ENCODE measurements at places on chromosomes 2 and 18.

DNA sequence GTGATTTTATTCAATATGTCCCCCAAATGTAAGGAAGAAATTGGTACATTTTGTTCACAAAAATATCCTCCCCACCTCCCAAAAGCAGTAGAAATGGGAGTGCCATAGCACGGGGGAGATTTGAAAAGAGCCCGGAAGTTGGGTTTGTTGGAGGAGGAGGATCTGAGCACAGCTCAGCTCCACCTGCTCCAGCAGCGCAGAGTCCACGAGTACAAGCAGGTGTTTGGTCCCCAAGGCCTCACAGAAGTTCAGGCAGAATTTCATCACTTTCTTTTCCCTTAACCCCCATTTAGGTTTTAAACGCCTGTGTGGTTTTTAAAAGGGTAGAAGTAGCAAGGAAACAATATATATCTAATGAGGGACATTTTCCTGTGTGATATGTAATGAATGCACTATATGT lies 56.0 kb downstream of the TRAPPC12 start:
- DNase-seq = no peak

GRCh38 chr18:24736662-24737330 lies 276.4 kb downstream of the HRH4 start:
- no peak for DNase-seq

DNA sequence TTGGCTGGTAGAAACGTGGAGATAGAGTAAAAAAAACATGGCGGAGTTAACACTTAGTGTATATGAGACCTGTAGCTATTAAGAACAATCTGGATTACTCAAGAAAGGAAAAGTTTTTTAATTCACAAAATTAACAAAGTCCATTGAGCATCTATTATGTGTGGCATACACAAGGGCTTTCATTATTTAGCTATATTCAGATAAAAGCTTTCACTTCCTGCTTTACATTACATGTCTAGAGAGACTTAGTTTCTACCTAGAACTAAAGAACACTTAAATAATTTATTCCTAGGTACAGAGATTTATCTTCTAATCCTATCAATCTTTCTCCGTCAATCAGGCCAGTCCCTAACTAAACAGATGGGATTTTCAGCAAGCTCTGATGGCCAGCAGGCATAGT lies 196.0 kb upstream of the SLC39A10 start:
- DNase-seq = no peak

GRCh38 chr2:107068069-107068916 lies 182.3 kb upstream of the ST6GAL2 start:
- no peak for DNase-seq

DNA sequence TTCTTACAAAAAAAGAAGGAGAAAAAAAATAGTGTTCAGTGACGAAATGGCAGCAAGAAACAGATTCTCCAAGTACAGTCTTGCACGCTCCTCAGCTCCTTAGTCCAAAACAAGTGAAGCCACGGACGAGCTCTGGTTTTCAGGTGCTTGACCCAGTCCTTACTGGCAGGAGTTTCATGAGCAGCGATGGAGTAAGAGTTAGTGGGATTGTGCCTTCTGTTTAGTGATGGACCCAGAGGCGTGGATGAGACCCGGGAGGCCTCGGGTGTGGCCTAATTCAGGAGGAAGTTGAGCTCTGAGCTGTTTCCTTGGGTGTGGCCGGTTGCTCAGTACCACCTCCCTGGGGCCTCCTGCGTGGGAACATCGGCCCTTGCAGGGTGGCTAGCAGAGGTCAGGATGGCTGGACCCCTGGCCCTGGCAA lies 52.0 kb downstream of the KIF5C start:
- no peak for DNase-seq

DNA sequence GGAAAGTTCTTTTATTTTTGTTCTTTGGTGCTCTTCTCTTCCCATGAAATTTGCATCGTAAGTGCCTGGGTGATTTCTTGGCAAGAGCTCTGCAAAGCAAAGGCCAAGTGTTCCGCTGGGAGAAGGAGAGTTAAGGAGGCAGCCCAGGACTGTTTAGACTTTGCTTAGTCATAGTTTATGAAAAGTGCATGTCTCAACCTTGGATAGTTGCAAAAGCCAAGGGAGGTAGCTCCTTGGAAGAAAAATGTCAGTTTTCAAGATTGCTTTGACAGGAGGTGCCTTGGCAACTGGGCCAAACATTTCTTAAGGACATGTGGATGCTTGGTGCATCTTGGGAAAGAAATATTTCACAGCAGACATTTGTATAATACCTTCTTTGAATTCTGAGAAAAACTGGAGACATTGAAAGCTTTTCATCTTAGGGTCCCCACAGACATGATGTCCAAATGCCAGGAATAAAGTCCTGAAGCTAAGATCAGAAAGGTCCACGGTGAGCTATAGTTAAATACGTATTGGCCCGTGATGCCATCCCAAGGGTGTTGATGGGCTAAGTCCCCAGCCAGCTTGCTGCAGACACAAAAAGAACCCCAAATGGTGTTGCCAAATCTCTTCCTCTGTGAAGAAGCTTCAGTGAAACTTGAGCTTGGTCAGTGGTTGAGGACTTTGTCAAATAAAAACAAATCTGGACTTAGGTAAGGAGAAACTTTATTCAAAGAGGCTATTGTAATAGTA lies 96.3 kb upstream of the THUMPD2 start:
- DNase-seq = no peak

- DNase-seq = no peak
These were observed 213.4 kb upstream of the BOD1L2 start for GRCh38 chr18:56933472-56933871.

GRCh38 chr2:241274127-241274526 lies 41.3 kb downstream of the HDLBP start:
- no peak for DNase-seq

GRCh38 chr2:205066081-205066480 lies 520.8 kb downstream of the PARD3B start:
- DNase-seq = no peak

DNA sequence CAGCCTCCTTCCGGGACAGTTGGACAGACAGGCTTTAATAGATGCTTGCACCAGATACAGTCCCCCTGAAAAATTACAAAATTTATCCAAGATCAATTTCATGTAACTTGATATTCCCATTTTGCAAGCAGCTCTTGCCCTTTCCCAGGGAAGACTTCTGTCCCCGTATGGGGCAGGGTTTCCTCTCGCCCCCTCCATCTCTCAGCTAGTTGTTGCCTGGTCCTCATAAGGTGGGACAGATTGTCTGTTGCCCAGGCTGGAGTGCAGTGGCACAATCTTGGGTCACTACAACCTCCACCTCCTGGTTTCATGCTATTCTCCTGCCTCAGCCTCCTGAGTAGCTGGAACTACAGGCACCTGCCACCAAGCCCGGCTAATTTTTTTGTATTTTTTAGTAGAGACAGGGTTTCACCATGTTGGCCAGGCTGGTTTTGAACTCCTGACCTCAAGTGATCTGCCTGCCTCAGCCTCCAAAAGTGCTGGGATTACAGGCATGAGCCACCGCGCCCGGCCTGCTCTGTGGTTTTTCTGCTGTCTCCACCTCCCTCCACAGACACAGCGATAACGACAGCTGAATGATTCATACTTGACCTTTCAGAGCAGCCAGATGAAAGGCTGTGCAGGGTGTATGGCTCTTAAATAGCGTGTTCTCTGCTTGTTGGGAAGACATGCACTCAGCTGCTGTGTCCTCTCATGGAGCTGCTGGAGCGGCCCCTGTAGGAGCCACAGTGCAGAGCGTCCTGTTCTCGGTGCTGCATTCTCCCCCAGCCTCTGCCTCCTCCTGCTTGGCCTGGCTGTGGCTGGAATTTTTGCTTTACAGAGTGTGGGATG lies 61.4 kb downstream of the TTC39C start:
- DNase-seq = peak; percentile 16

- no peak for DNase-seq
These were observed 229.9 kb downstream of the ALK start for GRCh38 chr2:29691391-29691950.

GRCh38 chr2:5467178-5467905 lies 224.8 kb upstream of the SOX11 start:
- no peak for DNase-seq

DNA sequence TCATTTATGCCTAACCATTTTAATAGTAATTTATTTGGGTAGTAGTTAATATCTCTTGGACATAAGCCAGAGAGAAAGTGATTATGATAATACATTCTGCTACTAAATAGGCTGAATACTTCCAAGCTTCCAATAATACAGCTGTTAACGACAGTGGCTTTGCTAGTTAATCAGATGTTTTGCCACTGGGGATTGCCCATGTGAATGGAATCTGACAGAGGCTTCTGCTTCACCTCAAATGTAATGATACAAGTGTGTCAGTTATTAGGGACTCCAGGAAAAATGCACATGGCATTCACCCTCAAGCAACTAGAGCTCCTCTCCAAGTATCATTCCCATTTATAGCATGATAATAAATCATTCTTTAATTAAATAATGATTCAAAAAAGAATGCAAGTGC lies 185.0 kb upstream of the TMEFF2 start:
- no peak for DNase-seq

- DNase-seq = no peak
These were observed 35.5 kb upstream of the EDAR start for GRCh38 chr2:109024477-109024876.

DNA sequence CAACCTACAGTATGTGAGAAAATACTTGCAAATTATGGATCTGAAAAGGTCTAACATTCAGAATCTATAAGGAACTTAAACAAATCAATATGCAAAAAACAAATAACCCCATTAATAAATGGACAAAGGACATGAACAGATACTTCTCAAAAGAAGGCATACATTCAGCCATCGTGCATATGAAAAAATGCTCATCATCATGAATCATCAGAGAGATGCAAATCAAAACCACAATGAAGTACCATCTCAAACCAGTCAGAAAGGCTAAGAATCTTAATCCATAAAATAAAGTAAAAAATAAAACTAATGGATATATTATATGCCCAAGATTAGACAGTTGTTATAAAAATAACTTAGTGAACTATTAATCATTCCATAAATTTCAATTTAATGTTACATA lies 154.0 kb downstream of the CALCRL start:
- DNase-seq = no peak

GRCh38 chr18:75280427-75281280 lies 70.1 kb downstream of the TSHZ1 start:
- DNase-seq = no peak

DNA sequence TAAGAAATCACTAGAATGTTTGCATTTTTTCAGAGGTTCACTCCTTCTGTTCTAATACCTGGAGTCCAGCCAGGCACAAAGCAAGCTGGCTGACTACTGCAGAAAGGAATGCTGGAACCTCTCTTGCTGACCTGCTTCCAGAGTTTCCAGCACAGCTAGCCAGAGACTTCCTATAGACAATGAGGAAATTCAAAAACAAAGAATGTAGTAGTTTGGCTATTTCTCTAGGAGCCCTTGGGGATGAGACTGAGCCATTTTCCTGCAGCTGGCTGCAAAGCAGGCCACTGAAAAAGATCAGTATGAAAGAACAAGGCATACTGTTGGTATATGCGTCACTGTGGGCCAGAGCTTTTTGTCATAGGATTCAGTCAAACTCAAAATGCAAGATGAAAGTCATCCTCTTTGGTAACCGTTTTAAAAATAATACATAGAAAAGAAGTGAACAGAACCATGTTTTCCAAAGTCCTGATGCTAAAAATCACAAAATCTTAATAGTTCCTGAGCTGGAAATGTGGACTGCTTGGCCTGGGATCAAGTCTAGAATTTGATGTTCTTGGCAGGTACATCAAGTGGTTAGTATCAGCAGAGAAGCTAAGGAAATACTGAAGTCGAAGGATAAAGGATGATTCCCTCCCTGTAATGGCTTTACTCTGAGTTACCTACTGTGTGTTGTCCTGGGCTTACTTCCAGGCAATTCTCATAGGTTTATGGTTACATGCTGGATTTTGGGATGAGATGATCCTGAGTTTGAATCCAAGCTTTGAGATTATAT lies 9.0 kb upstream of the DSEL start:
- no peak for DNase-seq

DNA sequence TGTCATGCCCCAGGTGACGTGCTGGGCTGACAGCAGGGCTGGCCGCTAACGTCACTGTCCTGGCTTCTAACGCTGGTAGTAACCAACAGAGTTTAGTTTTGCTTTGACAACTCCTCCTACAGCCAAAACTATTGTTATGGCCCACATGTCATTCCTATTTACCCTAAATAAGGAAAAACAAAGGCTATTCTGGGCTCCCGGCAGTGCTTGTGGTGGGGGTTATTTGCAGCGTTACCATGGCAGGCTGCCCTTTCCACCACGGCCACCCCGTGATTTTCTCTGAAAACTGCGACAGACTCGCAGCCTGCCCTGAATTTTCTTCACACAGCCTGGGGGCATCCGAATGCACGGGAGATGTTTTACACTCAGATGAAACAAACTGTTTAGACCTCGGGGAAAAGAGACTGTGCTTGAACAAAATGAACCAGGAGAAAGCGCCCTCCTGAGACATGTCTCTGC lies 115.2 kb downstream of the FAM210A start:
- peak; percentile 64 for DNase-seq

DNA sequence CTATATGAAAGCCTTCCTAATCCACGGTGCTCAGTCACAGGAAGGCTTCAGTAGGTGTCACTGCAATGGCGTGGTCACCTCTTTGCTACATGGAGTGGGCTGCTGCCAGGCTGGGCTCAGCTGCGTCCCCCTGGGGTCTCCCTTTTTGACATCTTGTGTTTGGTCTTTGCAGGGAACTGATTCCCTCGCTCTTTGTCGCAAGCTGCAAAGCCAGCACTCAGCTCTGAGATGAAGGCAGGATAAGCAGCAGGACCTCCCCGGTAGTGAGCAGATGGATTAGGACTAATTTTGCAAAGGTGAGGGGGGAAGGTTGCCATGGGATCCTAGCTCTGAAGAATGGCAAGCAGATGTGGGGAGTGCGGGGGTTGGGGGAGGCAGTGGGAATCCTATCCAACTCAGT lies 173.9 kb upstream of the ARL4C start:
- no peak for DNase-seq

DNA sequence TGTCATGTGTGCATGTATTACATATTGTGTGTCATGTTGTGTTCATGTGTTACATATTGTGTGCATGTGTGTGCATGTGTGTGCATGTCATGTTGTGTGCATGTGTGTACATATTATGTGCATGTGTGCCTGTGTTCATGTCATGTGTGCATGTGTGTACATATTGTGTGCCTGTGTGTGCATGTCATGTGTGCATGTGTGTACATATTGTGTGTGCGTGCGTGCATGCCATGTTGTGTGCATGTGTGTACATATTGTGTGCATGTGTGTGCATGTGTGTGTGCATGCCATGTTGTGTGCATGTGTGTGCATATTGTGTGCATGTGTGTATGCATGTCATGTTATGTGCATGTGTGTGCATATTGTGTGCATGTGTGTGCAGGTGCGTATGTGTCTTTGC lies 267.1 kb downstream of the EIPR1 start:
- no peak for DNase-seq

- DNase-seq = no peak
These were observed 83.9 kb downstream of the ARHGEF4 start for GRCh38 chr2:130920415-130921163.

- no peak for DNase-seq
These were observed 7.5 kb downstream of the GALNT1 start for GRCh38 chr18:35588995-35589394.

- DNase-seq = no peak
These were observed 29.4 kb downstream of the AOX1 start for GRCh38 chr2:200615247-200615646.
